ENCODE measurements at places on chromosomes 6 and 20.

- no peak for DNase-seq
Measured at GRCh38 chr6:167455371-167455770, 130.5 kb downstream of the TTLL2 start.

- DNase-seq, result no peak
Measured at GRCh38 chr6:35318196-35319171, 20.9 kb downstream of the DEF6 start.

GRCh38 chr6:73174646-73175045 lies 50.6 kb downstream of the KHDC1L start:
- DNase-seq, result no peak

- no peak for DNase-seq
Measured at GRCh38 chr6:67219346-67219745, 1415.7 kb upstream of the ADGRB3 start.

Measured in CD4-positive, alpha-beta T cell treated with Interleukin-4 for 1 hour (primary cell).